ENCODE measurements at places on chromosomes 2 and 18.

DNA sequence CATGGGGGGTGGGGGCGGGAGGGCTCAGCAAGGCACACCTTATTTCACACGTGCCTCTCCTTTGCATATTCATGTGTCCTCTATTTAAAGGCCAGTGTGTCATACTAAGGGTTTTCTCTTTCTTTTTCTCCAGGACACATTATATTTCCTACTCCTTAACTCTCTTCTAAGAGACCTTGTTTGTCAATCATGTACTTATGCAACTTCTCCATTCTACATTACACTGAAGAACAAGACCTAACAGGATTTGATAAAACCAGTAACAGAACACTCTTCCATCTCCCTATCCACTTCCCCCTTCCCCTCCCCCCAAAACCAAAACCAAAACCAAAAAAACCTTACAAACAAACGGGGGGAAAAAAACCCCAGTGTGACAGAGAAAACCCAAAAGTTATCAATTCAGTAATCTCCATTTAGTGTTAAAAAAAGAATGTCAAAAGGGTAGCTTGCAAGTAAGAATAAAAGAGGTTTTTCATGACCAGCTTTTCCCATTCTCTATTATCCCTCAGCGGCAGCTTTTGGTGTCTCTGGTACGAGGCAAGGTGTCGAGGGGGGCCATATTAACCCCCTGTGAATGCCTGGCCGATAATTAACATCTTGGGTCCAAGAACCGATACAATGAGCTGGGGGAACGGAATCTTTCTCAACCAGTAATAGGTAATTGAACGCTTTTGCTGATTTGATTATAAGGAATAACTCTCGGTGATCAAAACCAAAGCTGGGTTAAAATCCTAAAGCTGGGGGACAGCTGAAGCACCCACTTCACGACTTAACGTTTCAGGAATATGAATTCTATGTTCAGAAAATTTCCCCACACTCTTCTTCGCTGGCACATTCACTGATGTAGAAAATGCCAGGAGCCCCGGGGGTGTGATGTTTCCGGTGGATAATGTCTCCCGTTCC is 191.0 kb upstream of the TCF4 start:
- no peak for DNase-seq

- no peak for DNase-seq
These were observed 17.6 kb upstream of the ADI1 start for GRCh38 chr2:3536682-3537632.

DNA sequence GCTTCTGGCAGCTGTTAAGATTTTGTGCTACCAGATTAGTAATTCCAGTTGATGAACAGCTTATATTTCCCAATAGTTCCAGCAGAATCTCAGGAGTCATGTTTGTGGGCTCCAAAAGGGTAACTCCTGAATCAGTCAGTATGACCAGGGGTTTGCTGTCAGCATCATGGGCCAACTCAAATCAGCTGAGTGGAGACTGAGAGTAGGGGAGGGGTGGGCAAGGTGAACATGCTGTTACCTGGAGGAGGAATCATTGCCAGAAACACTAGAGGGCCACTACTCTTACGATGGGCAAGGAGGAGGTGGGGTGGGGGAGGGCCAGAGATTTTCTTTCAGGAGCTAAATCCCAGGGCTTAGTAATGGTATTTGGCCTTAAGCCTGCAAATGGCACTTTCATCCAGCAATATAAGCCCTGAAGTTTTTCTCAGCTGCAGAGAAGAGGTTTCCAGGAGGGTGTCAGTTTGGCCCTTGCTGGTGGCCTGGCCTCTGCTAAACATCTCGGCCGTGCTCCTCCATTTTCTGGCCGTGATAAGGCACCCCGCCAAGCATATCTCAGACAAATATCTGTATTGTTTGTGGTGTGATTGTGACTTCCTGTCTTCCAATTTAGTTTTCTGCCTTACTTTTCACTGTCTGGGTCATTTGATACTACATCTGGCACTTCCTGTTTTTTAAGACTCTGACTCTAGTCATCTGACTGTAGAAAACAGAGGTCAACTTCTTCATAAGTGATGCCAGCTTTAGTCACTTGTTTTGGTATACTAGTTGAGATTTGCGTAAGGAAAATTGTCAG is 120.5 kb upstream of the CXCR4 start:
- DNase-seq, result no peak

DNA sequence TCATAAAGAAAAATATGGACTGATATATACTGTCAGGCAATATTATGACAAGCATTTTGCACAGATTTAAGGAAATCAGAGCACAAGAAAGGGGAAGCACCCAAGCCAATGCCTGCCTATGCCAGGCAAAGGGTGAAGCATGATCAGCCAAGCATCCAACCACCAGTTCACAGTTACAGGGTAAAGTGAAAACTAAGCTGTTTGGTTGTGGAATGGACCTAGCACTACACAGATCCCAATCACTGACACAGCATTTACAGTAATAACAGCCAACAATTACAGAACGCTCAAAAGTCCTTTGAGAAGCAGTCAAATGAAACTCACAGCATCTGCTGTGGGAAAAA is 90.3 kb downstream of the SP3 start:
- no peak for DNase-seq

DNA sequence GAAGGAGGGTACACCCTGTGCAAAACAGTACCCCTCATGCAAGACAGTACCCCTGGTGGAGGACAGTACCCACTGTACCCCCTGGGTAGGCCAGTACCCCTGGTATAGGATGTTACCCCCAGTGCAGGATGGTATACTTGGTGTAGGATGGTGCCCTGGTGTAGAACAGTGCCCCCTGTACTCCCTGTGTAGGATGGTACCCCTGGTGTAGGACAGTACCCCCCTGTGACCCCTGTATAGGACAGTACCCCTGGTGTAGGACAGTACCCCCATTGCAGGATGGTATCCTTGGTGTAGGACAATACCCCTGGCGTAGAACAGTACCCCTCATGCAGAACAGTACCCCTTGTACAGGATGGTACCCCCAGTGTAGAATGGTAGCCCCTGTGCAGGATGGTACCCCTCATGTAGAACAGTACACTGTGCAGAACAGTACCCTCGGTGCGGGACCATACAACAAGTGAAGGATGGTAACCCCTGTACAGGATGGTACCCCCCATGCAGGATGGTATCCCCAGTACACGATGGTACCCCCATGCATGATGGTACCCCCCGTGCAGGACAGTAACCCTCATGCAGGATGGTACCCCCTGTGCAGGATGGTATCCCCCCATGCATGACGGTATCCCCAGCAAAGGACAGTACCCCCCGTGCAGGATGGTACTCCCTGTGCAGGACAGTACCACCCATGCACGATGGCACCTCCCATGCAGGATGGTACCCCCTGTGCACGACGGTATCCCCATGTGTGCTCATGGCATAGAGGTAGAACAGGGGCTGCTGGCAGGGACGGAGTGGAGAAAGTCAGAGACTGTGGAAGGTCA is 248.0 kb downstream of the DCDC2C start:
- DNase-seq, result no peak

GRCh38 chr2:205462681-205463345 is 219.5 kb upstream of the NRP2 start:
- no peak for DNase-seq

- DNase-seq, result no peak
These were observed 23.2 kb downstream of the GPR39 start for GRCh38 chr2:132439703-132440398.

Measured in stimulated activated CD8-positive, alpha-beta memory T cell treated with anti-CD3 and anti-CD28 coated beads, Interleukin-4, amount 100 ng/mL, for 24 hours (primary cell).